ENCODE measurements at places on chromosomes 16 and 17.

DNA sequence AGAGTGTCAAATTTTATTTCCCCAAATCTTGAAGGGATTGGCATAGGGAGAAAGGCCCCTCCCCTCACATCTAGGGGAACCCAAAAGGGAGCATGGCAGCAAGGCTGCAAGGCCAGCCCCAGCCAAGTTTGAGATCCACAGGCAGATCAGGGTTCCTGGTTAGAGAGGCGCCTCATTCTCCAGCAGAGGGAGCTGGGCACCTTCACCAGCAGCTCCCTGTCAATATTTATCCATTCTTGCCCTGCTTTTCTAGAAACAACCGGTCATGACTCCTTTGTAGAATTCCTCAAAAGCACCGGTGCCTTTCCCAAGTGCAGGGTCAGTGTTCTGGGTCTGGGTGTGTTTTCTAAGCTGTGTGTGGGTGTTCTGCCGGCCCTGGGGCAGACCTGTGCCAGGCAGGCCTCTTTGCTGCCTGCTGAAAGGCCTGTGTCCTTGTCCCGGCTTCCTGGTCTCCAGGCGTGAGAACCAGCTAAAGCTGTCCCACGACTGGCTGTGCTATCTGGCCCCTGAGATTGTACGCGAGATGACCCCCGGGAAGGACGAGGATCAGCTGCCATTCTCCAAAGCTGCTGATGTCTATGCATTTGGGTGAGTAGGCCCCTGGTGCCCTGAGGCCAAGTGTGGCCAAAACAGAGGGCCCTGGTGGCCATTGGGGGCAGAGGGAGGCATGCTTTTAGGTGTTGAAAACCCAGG lies 21.2 kb upstream of the LGALS9 start:
- DNase-seq, result no peak

- DNase-seq, result no peak
These were observed 22.6 kb downstream of the ZNF213 start for GRCh38 chr16:3157229-3158025.

- no peak for DNase-seq
These were observed 31.1 kb downstream of the ADCY7 start for GRCh38 chr16:50297301-50298074.

DNA sequence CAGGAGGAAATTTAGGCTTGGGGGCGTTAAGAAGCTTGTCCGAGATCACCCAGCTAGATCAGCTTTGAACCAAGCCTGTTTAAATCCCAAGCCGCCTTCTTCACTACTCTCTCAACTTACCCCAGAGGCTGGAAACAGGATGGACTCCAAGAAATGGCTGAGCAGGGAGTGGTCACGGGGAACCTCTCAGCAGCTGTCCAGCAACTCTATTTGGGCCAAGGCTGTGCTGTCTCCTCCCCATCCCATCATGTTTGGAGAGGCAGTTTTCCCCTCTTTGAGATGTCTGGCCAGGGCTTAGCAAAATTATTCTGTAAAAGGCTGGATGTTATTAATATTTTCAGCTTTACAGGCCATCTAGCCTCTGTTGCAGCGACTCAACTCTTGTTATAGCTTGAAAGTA lies 305.7 kb downstream of the RBFOX1 start:
- DNase-seq, result no peak

- DNase-seq, result no peak
These were observed 8.6 kb downstream of the CCDC102A start for GRCh38 chr16:57527610-57528360.

- no peak for DNase-seq
These were observed 10.6 kb upstream of the HOXB2 start for GRCh38 chr17:48555258-48556228.

DNA sequence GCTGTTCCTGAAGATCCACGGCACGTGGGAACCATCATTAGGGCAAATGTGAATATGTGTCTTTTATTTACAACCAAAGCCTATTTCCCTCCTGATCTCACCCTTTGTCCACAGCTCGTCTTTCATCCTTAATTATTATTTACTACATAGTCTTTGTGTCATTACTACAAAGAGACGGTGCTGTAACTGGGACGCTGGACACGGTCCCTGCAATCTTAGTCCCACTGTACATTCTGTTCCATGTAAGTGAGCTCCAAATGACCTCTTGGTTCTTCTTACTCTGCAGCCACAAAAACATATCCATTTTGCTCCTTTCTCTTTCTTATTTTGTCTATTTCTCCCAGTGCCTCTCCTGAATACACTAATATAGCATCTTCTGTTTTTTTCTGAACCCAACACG lies 12.7 kb upstream of the KRT23 start:
- DNase-seq, result no peak

Data from stimulated activated CD8-positive, alpha-beta memory T cell treated with anti-CD3 and anti-CD28 coated beads, Interleukin-2, amount 100 ng/mL, for 1 hour (primary cell).